ENCODE measurements at places on chromosomes 2 and 18.

DNA sequence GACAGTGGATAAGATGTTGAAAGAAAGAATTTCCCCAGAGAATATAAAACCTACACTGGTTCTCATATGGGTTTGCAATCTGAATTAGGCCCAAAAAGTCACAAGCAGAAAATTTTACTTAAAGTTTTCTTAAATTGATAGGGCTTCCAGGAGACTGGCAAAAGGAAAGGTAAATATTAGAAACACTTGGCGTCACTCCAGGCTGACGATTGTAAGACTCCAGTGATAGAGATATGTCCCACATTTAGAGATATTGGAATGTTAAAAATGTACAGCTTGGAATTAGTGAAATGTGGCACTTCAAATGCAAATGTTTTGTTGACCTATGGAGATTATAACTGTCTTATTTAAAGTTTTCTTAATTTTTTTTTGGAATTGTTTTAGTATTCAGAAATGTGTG lies 14.0 kb downstream of the YIPF4 start:
- DNase-seq: no peak

- no peak for DNase-seq
Observed at GRCh38 chr2:200336980-200337615, 30.6 kb downstream of the SPATS2L start.

- no peak for DNase-seq
Observed at GRCh38 chr2:170432823-170433222, 254.9 kb downstream of the MYO3B start.

DNA sequence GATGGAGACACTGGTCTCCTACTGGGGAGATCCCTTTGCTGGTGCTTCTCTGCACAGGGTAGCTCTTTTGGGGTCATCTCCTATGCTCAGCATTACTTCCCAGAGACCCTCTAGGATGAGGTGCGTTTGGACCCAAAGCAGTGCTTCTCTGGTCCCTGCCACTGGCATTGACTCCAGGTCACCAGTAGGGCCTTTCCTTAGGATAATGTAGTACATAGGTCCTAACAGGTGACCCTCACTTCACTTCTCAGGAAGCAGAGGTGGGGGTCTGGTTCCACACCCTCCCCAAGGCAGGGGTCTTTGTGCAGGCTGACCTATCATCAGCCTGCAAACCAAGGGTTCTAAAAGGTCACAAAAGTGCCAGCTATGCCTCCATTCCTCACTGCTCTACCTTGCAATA lies 145.8 kb upstream of the HS6ST1 start:
- DNase-seq: no peak
